Activated CD4-positive, alpha-beta T cell treated with anti-CD3 and anti-CD28 coated beads for 48 hours (primary cell): ENCODE measurements at places on chromosomes 2 and 18.

GRCh38 chr2:217329023-217329431 is 469.2 kb upstream of the TNP1 start:
- DNase-seq = no peak

DNA sequence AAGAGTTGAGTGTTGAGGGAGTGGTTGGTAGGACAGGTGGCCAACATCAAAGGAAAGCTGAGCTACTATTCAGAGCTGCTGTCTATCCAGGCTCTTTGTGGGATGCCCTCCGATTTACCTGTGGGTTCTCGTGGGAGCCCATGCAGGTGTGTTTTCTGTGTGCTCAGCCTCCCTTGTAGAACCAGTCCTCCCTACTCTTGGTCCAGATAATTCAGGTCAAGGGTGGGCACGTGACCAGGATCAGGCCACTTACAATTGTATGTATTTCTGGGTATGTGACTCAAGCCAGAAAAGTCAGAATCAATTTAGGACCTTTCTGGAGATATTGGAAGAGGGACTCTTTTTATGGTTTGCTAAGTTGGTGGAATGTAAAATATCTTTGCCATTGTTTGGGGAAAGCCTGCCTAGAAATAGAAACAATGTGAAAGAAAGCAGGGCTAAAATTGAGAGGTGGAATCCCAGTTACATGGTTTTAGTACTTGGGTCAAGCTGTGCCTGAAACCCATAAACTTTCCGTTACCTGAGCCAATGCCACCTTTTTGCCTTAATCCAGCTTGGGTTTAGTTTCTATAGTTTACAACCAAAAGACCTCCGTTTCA is 93.2 kb downstream of the PDCL3 start:
- no peak for DNase-seq

GRCh38 chr2:111196435-111196834 is 75.7 kb downstream of the BCL2L11 start:
- no peak for DNase-seq

DNA sequence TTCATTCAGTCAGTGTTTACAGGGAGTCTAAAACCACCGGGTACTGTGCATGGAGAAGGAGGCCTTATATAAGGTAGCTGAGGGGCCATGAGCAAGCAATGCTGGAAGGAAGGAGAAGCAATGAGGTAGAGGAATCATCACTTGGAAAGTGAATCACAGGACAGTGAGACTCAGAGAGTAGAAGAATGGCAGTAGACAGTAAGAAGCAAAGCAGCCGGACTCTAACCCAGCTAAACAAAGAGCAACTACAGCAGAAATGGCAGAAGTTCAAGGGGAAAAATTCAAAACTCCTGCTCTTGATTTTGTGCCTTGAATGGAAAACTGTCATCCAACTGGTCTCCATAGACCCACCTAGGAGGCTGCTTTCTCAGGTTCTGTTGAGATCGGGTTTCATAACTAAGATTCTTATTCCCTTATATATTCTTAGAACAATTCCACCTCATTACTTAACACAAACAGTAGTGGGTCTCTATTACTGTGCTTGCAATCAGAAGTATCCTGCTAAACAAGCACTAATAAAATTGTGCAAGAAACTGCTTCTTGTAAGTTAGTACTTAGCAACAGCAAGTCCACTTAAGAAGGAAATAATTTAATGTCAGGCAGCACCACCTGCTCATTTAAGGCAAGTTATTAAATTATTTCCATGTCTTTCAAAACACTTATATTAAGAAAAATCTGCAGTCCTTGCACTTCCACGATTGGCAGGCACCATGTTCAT is 68.0 kb downstream of the RBMS1 start:
- DNase-seq = no peak

- no peak for DNase-seq
Observed at GRCh38 chr18:50170004-50170403, 24.9 kb downstream of the MYO5B start.

- DNase-seq = no peak
Observed at GRCh38 chr18:36798738-36799473, 29.9 kb downstream of the TPGS2 start.

DNA sequence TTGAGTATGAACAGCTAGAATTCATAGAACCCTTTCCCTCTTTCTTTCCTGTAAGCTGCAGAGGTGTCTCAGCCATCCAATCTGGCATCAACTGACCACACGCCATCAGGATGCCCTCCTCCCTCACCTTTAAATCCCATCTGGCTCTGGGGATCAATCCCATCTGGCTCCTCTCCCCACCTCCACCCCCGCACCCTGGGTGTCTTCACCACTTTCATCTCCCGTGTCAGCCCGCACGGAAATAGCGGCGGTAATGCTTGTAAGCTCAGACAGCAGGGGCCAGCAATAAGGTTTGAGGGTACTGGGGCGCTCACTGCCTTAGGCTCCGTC is 508 bp upstream of the TUBA4B start:
- DNase-seq = no peak

DNA sequence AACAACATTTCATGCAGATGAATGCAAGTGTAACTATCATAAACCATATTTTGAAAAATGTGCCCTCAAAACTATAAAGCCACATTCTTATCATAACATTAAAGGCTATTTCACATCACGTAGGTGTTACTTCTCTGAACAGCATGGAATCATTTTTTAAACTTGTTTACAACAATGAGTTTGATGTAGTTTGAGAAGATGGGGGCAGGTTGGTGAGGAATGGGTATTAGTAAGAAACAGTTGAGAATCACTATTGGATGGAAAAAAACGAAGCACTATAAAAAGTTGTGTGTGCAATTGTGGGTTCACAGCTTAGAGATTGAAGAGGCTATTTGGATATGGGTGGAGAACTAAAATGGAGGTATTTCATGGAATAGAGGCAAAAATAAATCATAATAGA is 569.1 kb downstream of the ARHGAP15 start:
- no peak for DNase-seq

GRCh38 chr18:47898055-47898454 is 32.4 kb downstream of the SMAD2 start:
- DNase-seq = no peak

DNA sequence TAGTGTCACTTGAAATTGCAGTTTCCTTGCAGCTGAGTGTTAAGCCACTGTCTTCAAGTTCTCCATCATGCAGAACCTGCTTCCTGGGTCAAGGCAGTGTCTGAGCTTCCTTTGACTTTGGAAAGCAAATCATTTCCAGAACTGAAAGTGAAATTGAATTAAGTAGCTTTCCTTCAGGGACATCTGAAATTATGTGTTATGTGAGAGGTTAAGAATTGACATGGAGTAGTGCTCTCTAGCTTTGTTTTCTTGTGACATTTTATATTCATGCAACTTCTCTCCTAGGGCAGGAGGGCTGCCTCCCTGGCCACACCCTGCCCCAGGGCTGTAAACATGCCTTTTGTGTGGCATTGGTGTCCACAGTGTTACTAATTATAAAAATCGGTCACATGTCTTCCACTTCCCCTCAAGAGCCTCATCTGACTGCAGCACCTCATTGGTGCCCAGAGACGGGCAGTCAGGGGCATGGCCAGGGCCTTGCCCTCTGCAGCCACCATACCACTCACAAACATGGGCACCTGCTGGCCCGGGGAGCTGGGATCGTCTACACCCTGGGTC is 14.4 kb downstream of the RAB12 start:
- no peak for DNase-seq

DNA sequence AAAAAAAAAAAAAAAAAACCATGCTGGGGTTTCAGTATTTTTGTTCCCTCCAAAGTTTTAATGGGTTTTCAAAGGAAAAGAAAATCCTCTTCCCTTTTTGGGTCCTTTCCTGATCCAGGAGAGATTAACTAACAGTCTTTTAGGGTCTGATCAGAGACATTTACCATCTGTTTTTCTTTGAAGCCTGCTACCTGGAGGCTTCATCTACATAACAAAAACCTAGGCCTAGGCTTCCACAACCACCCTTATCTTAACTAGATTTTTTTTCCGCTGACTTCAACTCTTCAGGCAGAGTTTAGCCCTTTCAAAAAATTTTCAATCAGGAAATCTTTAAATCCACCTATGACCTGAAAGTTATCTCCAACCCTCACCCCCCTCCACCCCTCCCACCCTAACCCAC is 154.7 kb downstream of the MBD2 start:
- DNase-seq = no peak

GRCh38 chr2:67719351-67719750 is 322.2 kb downstream of the ETAA1 start:
- no peak for DNase-seq

DNA sequence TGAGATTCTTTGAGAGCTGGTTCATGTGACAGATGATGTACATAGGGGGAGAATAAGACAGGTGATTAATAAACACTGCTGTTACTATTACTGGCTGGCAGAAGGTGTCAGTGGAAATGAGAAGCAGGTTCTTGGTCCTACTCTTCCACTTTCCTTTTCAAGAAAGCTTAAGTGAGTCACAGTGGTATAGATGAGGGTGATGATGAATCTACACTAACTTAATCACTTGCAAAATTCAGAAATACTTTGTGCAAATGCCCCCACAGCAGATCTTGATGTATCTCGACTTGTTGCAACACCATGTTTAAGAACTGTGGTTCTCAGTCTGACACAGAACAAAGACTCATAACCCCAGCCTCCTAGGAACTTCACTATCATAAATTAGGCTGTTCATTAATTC is 35.9 kb upstream of the MGAT5 start:
- DNase-seq = peak; percentile 43

DNA sequence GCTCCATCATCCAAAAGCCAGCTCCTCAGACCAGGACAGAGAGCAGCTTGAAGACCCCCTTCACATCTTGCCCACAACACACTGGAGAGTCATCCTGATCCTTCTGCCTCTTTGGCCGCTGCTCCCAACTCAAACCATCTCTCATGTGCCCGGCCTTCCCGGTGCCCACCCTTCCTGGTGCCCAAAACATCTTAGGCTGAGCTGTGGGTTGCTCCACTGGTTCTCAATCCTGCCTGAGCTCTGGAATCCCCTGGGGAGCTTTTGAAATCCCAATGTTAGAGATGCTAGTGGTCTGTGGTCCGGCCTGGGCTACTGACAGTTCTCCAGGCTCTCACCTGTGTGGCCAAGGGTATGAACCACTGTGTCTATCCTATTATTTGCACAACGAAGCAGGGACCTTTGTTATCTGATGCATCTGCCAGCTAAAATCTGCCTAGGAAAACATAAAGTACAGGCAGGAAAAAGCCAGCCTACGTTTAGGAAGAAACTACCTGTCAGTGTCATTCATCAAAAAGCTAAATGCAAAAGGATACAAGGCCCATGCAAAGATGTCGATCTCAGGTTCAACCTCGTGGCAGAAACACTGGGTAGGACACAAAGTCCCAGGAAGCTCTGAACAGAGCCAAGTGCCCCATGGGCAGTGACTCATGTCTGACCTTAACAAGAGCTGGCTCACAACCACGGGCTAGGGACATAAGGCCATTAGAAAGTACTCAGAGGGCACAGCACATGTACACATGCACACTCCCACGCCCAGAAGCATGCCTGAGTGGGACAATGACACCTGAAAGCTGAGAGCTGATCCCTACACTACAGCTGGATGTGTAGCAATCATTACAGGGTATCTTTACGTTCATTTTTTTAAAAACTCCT is 30.8 kb downstream of the TBC1D8 start:
- peak; percentile 10 for DNase-seq

- no peak for DNase-seq
Observed at GRCh38 chr2:159160954-159161353, 125.5 kb downstream of the WDSUB1 start.

GRCh38 chr2:142594935-142595334 is 282.5 kb upstream of the KYNU start:
- DNase-seq = no peak

- peak; percentile 17 for DNase-seq
Observed at GRCh38 chr2:229342376-229342775, 71.3 kb upstream of the PID1 start.

GRCh38 chr18:29930231-29930630 is 1112.3 kb downstream of the DSC3 start:
- DNase-seq = no peak

DNA sequence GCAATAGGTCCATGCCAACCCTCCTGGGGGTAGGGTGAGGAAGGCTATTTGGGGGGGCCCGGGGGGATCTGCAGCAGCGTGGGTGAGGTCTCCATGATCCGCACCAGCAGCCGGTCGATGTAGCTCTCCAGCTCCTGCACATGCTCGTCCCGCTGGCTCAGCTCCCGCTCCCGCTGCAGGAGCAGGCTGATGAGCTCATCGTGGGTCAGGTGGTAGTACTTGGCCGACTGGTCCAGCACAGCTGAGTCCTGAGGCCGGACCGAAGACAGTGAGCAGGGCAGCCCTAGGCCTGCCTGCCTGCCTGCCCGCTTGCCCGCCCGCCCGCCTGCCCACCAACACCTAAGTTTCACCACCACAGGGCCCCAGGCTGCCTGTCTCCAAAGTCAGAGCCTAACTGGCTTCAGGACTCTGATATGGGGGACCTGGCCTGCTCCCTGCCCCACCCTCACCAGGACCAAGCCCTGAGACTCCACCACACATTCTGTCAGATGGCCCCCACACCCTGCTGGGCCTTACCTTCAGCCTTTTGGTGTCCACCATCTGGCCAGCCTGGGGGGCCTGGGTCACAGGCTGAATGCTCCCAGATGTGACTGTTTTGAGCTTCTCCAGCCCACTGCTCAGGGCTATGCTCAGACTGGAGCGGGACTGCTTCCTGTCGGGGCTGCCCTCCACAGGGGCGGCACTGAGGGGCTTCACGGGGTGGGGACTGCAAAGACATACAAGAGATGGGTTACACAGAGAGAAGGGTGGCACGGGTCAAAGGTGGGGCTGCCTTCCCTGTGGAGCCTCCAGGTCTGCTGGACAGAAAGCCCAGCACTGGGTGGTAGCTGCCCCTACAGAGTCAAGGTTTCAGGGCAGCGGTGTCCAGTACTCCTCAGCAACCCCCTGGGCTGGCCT is 4.2 kb upstream of the SFXN5 start:
- no peak for DNase-seq

DNA sequence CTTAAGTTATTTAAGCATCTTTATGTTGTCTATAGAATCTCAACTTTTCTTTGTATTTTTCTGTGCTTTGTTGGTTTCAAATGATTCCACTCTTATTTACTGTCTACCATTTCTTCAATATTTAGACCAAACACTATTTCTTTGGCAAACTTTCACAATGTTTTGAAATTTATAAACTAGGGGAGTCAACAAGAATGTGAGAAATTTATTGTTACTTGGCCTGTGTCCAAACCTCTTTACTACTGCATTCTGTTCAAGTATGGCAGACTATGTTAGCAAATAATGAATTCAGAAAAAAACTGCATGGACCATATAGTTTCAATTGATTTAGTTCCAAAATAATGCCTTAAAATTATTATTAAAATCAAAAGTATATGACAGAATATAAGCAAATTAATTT is 470.2 kb downstream of the FBXO15 start:
- DNase-seq = no peak

GRCh38 chr2:47488870-47489584 is 86.1 kb downstream of the MSH2 start:
- DNase-seq = no peak
